ENCODE measurements at places on chromosomes 4 and X. TPM values are rescaled to one million over a fixed set of nuclear protein-coding genes. Genes with fewer than 3 reads are reported as not detected.

- no peak for DNase-seq
These were observed 421.2 kb downstream of the TRAM1L1 start for GRCh38 chr4:116664198-116664597.

DNA sequence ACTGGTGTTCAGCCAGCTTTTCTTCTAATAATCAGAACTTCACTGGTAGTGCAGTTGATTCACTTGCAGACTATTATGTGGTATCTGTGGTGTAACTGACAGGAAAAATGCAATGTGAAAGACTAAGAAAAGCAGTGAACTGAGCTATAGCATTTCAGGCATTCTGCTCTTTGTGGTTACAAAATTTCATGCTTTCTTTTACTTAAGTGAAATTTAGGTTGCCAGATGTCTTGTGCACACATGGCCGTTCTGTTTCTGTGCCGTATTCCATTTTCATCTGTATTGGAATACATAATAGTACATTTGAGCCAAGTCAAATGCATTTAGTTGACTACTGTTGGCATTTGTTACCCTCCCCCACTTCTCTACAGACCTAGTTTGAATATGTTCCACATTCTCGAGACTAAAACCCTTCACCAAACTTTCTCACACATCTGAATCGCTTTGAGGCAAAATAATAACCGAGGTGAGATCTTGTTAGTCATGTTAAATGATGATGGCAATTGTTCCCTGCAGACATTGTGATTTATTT is 8.2 kb downstream of the RTL3 start:
- no peak for DNase-seq

DNA sequence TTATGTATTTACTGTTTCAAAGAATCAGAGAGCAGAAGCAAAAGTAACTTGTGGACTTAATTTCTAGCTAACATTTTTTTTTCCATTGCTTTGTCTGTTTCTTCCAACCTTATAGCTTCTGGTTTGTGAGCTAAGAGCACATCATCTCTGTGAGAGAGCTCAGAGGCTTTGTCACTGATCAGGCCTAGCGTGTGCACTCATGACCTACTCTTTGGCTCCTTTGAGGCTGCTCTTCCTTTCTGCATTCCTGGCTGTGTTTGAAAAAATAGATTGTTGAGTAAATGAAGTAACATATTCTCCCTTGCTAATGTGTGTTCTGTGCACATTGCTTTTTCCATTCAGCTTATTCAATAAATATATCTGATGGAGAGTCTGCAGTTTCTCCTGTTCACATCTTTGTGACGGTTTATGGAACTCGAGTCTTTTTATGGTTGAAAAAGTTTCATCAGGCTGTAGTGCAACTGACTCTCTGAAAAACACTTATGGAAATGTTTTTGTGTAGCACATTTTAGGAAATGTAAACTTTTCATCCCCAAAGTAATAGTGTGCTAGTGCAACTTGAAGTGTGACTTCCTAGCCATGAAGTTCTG is 133.0 kb downstream of the RAPGEF2 start:
- no peak for DNase-seq

GRCh38 chr4:74376888-74377483 is 12.0 kb downstream of the EREG start:
- DNase-seq = no peak

- no peak for DNase-seq
These were observed 32.0 kb downstream of the GAK start for GRCh38 chr4:900073-900472.

The KIAA1210 gene
- 1.8 TPM for polyA plus RNA-seq

DNA sequence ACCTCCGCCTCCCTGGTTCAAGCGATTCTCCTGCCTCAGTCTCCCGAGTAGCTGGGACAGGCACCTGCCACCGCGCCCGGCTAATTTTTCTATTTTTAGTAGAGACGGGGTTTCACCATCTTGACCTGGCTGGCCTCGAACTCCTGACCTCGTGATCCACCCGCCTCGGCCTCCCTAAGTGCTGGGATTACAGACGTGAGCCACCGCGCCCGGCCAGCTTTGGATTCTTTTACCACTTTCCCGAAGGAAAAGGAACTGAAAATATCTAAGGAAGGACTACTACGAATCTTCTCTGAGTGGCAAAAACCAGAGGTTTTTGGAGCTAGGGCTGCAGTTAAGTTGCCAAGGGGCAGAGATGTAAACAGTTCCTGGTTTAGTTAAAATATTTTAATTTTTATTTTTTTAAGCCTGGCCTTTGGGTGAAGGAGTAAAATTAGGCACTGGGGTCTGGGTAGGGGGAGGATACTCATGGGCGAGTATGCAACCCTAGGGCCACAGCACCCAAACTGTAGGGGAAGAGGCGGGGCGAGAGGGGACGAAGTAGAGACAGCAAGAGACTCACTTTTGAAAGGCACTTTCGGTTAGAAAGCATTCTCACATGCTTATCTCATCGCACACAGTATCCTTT is 525 bp upstream of the CISD2 start:
- DNase-seq = no peak

The NSUN7 gene
- polyA plus RNA-seq = 15.0 TPM

GRCh38 chr4:76282941-76283689 is 23.4 kb upstream of the STBD1 start:
- DNase-seq = no peak

GRCh38 chrX:39891781-39892180 is 206.0 kb downstream of the BCOR start:
- no peak for DNase-seq

The ATP1B4 gene
- polyA plus RNA-seq = not detected
